ENCODE measurements at places on chromosomes 5 and 9.

GRCh38 chr5:141513627-141514329 is 24.9 kb downstream of the PCDHGC5 start:
- peak; percentile 57 for DNase-seq

DNA sequence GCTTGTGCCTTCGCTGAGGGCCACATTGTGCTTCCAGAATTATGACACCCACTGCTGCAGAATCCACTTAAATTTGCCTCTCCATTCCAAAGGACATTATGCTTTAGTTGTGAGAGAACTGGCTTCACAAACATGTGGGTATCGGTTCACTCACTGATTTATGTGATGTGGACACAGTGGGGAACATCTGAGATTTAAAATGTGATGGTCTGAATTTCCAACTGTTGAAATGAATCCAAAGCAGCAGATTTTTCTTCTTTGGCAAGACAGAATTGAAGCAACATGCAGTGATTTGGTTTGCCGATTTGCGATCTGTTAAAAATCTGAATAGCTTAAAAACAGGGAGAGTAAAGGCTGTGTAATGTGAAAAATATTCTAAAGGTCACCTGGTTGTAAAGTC is 20.3 kb downstream of the PCSK5 start:
- DNase-seq: no peak

DNA sequence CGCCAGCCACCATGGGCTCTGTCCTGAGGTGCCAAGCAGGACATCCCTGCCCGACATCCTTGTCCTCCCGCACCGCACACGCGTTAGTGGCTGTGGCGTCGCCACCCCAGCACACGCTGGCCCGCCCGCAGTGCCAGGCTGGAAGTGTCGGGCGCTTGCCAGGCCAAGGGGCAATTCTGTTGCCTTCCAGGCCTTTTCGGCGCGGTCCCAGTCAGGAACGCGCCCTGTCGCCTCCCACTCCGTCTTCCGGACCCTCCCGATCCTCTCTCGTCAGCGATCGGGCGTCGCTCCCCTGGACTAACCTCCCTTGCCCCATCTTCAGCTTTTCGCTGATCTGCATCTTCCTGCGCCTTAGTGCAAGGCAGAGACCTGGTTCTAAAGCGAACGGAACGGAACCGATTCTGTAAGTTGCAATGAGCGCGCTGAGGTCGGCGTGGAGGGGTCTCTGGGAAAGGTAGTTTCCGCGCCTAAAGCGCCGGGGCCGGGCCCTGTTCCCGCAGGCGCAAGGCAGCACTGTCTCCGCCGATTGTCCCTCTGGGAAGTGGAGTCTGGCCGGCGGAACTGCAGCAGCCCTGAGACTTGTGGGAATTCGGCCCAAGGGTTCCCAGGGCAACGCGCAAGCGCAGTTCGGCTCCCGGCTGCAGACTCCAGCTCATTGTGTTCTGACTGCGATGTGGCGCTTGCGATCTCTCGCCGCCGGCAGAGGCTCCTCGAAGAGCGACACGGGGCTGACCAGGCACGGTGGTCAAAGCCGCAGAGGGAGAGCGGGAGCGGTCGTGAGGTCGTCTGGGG is at the start of gene ZNF454:
Gene ZNF454, plus strand, starts transcription at position 630 of the 792 bp plus-strand sequence. CDS start 1,594 bp downstream, outside the sequence.
- DNase-seq: no peak

DNA sequence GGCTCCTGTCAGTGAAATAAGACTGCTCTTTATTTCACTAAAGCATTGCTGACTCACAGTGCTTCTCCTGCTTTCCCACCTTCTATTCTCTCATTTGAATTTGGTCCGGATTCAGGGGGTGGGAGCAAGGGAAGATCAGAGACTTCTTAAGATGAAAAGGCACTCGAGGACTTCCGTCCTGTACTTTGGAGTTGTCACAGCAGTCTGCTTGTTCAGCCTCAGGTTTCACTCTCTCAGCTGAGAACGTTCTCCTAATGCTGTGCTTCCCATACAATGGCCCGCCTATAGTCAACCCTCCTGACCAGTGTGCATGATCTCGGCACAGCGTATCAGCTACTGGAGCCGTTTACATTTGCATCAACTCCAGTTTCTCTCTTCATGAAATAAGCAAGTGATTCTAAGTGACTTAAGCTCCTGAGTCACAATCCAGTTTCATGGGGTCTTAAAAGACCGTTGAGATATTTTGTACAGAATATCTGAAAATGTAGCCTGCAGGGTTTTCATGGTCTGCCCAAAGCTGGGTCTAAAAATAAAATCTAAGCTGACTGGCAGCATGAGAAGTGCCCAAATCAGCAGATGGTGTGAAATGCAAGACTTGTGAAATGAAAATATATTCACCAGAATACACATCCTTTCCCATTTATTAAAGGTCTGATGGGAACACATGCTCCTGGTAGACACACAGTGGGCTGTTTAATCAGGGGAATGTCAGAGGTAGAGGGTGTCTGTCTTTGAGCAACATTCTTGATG is 145.0 kb downstream of the ADCY2 start:
- DNase-seq: no peak

- no peak for DNase-seq
Observed at GRCh38 chr9:136403915-136404800, 4.2 kb upstream of the SNAPC4 start.

GRCh38 chr9:588981-589380 is 252.5 kb upstream of the DMRT1 start:
- DNase-seq: no peak

GRCh38 chr5:172800088-172800551 is 29.1 kb upstream of the DUSP1 start:
- no peak for DNase-seq

- no peak for DNase-seq
Observed at GRCh38 chr9:121987314-121987713, 105.8 kb downstream of the TTLL11 start.

DNA sequence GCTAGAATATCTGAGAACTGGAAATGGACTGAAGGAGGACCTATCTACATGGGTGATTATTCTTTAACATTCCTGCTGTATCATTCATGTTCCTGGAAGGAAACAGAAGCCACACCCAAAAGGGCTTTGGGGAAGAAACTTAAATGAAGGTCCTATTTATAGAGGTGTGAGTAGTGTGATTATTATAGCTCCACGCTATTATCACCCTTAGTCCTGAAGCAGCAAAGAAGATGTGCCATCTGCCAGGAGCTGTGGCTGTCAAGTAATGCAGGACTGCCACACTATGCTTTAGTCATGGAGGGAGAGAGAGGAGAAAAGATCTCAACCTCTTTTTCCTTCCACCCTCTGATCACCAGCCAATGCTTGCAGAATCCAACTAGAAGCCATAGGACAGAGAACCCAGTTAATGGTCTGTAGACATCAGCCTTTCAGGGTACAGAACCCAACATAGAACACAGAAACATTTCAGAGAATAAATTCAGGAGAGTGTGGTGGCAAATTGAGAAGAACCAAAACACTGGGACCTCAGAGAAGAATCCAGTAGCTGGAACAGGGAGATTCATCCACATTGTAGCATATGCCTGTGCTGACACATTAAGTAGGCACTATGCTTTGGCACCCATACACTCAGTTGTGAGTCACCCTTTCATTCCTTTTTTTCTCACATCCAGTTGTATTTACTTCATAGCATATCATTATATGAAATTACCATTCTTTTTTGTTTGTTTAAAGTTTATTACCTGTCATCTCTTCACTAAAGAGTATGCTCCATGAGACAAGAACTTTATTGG is 21.0 kb upstream of the RNF180 start:
- DNase-seq: no peak

- DNase-seq: no peak
Observed at GRCh38 chr5:40614923-40615585, 64.7 kb upstream of the PTGER4 start.

GRCh38 chr9:117723986-117724625 is 19.9 kb downstream of the TLR4 start:
- DNase-seq: no peak

GRCh38 chr9:136143215-136144001 is 24.7 kb upstream of the TMEM250 start:
- DNase-seq: no peak

- no peak for DNase-seq
Observed at GRCh38 chr5:169762338-169763095, 125.4 kb downstream of the DOCK2 start.

DNA sequence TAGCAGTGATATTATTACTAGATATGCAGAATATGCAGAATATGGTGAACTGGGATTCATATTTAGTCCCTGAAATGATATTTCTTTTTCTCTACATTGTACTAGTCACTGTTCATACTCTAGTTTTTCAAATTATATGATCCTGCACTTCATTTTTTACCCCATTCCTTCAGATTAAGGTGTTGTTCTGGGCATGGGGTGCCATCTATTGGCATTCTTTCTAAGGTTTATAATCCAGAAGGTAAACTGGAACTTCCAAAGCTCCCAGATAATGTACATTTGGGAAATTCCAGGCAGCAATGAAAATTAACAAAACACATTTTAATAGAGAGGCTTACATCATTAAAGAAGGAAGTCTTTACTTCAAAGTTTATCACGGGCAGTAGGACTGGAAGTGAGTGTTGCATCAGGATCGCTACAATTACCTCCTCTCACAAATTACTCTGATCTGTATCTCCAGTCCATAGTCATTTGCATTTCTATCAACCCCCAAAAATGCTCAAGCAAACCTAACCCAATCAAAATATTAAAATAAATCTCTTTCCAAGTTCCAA is 12.5 kb downstream of the RFX3 start:
- DNase-seq: no peak

- DNase-seq: no peak
Observed at GRCh38 chr9:89879701-89880100, 274.9 kb downstream of the GADD45G start.

GRCh38 chr9:5876711-5877110 is 14.0 kb upstream of the MLANA start:
- DNase-seq: no peak

GRCh38 chr5:158753354-158753753 is 346.4 kb downstream of the EBF1 start:
- no peak for DNase-seq

DNA sequence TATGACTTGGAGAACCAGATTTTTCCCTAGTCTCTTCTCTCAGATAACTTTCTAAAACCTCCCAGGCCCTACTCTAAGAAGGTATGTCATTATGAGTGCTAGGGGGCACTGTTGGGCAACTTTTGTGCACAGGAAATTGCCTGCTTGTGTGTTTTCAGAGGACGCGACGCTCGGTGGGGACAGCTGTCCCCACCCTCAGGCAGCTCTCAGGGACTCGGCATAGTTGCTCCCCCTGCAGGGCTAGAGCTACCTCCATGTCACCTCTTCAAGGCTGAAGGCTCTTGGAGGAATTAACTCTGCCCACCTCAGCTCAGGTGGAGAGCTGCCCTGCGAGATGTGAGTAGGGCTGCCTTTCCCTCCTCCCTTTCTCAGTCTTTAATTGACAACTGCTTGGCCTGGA is 10.2 kb upstream of the TIFAB start:
- no peak for DNase-seq

DNA sequence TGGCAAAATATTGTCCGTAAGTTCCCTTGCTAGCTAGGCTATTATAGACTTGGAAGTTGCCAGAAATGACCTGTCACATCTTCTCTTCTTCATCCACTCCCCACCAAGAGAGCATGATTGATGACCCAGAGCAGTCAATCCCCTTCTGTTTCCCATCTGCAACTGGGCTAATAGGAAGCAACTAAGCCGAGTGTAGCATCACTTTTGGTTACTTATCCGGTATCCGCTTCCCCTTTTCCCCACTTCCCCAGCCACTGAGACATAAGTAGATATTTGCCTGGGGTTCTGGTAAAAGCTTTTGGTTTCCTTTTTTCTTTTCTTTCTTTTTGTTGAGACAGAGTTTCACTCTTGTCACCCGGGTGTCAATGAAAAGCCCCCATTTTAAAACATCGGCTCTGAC is 29.4 kb upstream of the LIFR start:
- DNase-seq: no peak

GRCh38 chr9:86902991-86903733 is 44.1 kb downstream of the GAS1 start:
- no peak for DNase-seq

- DNase-seq: no peak
Observed at GRCh38 chr5:19314840-19315239, 673.2 kb downstream of the CDH18 start.

DNA sequence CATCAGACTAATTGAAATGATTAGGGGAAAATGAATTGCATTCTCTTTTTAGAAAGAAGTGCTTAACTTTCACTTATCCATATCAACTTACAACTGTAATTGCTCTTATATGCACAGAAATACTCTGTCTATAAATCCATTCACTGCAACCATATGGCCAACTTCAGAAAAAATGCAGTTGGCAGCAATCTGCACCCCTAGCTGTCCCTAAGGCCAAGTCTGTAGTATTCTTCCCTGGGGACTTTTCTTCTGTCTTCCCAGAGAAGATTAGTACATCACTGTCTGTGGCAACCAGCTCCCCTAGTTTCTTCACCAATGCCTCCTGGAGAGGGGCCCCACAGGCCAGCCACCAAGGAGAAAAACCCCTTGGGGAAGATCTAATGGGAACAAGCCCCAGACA is 45.4 kb downstream of the ABCA1 start:
- no peak for DNase-seq

- no peak for DNase-seq
Observed at GRCh38 chr5:74617202-74617601, 23.3 kb downstream of the ENC1 start.
